Lung microvascular endothelial cell (primary cell): ENCODE measurements at places on chromosomes 4 and X. TPM values are rescaled to one million over a fixed set of nuclear protein-coding genes. Genes with fewer than 3 reads are reported as not detected.

- DNase-seq, result no peak
These were observed 14.1 kb upstream of the PPARGC1A start for GRCh38 chr4:23903859-23904438.

- peak; percentile 23 for DNase-seq
These were observed 54.4 kb upstream of the ACTRT1 start for GRCh38 chrX:128106630-128107029.

GRCh38 chr4:113555868-113556267 is 205.7 kb downstream of the CAMK2D start:
- DNase-seq, result no peak

- no peak for DNase-seq
These were observed 566.3 kb downstream of the IL15 start for GRCh38 chr4:142202404-142203332.

GRCh38 chrX:9467751-9468150 is 2.9 kb downstream of the TBL1X start:
- no peak for DNase-seq

NAP1L3 gene
- total RNA-seq, result 0.44 and 1.4 TPM in 2 replicates

MAGED4 gene
- total RNA-seq, result 19.8 and 38.9 TPM in 2 replicates

MFAP3L gene
- total RNA-seq, result 5.4 and 34.1 TPM in 2 replicates
